ENCODE measurements at places on chromosomes 13 and 19.
A peak's percentile ranks its signal among the peaks of the same experiment; 100 is the strongest.

DNA sequence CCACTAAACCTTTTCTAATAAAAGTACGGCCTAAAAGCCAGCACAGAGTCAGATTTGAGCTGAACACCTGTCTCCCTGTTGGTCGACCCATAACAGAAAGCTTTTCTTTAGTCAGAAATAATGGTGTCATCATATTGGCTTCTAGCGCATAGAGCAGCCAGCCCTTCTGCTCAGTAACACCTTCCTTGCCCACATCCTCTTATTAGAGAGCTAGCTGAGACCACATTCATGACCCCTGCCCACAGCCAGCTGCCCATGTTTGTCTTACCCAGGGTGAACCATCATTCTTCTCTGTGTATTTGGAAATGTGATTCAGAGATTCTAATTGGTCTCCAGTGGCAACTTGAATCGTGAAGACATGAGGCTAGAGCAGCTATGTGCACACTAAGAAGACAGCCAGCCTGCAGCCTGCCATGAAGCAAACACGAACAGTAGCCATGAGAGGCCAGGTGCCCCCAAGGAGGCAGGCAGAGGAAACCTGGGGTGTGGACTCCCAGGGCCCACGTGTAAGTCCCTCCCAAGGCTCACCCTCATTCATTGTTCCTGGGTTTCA is 82.3 kb upstream of the PDCD5 start:
- no peak for DNase-seq

GRCh38 chr13:110396913-110397381 is 89.9 kb downstream of the COL4A2 start:
- no peak for DNase-seq

DNA sequence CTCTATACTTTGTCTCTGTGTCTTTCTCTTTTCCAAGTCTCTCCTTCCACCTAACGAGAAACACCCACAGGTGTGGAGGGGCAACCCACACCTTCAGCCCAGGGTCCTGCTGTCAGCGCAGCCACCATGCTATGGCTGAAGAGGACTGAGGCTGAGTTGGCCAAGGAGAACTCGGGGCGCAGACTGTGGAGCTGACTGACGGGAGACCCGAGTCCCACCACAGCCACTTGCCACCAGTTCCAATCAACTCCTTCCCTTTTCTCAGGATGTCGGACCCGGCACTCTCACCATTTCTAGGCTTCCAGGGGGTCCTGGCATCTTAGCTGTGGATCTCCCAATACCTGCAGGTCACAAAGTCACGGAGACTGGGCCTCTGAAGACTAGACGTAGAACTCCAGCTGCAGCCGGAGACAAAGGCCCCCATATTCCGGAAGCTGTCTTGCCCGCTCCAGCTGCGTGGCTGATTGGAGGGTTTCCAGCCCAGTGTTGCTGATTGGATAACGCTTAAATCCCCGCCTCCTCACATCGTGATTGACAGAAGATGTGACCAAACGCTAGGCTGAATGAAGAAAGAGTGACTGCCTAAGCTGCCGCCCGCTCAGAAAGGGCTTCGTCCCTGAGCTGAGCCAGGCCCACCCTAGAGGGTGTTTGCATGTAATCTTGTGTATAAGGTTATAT is 63.6 kb downstream of the ZNF429 start:
- DNase-seq, result peak; percentile 38

- DNase-seq, result no peak
Measured at GRCh38 chr13:109465148-109465547, 321.2 kb downstream of the IRS2 start.

- DNase-seq, result no peak
Measured at GRCh38 chr13:45021250-45021649, 31.9 kb downstream of the GPALPP1 start.

- no peak for DNase-seq
Measured at GRCh38 chr19:33054623-33055022, 10.1 kb downstream of the RHPN2 start.
